Activated naive CD4-positive, alpha-beta T cell treated with anti-CD3 and anti-CD28 coated beads for 36 hours (primary cell): ENCODE measurements at places on chromosomes 12 and 14. TPM values are rescaled to one million over a fixed set of nuclear protein-coding genes. Genes with fewer than 3 reads are reported as not detected.

The MCRS1 gene
- 49.8 TPM for total RNA-seq

The MANSC1 gene
- 3.5 TPM for total RNA-seq

- DNase-seq, result no peak
- H3K4me1 ChIP-seq, result no peaks in the 10 kb centered on the region
- no peaks in the 10 kb centered on the region for H3K27me3 ChIP-seq
- H3K27ac ChIP-seq, result no peak overlapping the region
- no peaks in the 10 kb centered on the region for H3K36me3 ChIP-seq
These were observed 383.7 kb downstream of the ETNK1 start for GRCh38 chr12:23008623-23009022.

DNA sequence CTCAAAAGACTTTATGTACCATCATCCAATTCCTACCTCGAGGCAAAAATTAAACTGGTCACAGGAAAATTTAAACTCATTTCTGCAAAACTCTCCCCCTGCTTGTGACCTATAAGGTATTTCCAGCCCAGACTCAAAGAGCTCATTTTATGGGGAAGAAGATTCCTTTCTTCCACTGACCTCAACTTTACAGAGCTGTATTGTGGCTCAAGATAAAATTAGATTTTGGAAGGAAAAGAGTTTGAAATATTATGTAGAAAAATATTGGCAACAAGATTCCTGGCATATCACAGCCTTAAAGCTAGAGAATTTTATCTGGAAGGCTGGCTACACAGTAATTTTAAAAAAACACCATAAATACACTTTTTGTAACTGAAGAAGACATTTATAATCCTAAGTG lies 91.7 kb downstream of the STXBP6 start:
- DNase-seq, result no peak
- H3K4me3 ChIP-seq, result no peak overlapping the region
- H3K4me1 ChIP-seq, result no peaks in the 10 kb centered on the region
- no peak overlapping the region for H3K27ac ChIP-seq
- H3K27me3 ChIP-seq, result peaks cover 4% of the 10 kb centered on the region

The RNF212B gene
- not detected for total RNA-seq

The CD4 gene
- 155 TPM for total RNA-seq

DNA sequence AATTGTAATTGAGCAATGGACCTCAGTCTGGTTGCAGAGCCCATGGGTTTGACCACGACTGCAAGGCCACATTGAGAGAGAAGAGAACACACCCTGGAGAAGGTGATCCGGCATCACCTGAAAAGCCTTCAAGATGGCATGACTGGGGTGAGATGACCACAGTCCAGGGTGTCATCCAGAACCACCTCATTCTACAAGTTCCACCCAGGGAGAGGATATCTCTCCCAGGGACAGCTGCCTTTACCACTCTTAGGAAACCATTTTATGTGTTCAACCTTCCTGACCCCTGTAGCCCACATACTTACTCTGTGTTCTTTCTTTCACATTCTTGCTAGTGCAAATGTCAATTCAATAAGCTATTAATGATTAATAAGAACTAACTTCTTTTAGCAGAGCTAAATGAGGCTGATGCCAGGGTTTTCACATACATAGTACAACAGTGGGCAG lies 43.4 kb upstream of the CPM start:
- H3K27me3 ChIP-seq, result peaks cover 3% of the 10 kb centered on the region
- no peak for DNase-seq
- H3K4me3 ChIP-seq, result no peak overlapping the region

DNA sequence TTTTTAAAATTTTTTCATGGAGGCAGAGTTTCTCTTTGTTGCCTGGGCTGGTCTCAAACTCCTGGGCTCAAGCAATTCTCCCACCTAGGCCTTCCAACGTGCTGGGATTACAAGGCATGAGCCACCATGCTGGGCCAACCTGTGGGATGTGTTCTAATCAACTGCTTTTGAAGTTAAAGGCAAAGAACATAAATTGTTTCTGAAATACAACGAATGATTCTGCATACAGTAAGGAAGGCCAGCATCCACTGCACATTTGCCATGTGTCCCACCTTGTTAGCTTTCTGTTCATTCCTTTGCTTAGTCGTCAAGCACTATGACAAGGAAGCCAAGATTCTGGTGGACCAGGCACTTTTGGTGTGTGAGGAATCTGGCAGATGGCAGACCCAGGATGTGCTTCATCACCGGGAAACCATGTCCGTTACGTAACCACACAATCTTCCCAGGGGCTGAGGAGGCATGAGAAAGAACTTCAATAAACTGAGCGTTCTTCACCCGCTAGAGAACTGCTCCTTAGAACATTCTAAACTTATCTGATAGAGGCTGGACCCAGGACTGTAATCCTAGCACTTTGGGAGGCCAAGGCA lies 24.5 kb downstream of the MOK start:
- DNase-seq, result no peak
- H3K27me3 ChIP-seq, result no peaks in the 10 kb centered on the region
- H3K27ac ChIP-seq, result no peak overlapping the region
- H3K4me1 ChIP-seq, result peaks cover 3% of the 10 kb centered on the region
- H3K36me3 ChIP-seq, result no peaks in the 10 kb centered on the region
- no peak overlapping the region for H3K4me3 ChIP-seq

DNA sequence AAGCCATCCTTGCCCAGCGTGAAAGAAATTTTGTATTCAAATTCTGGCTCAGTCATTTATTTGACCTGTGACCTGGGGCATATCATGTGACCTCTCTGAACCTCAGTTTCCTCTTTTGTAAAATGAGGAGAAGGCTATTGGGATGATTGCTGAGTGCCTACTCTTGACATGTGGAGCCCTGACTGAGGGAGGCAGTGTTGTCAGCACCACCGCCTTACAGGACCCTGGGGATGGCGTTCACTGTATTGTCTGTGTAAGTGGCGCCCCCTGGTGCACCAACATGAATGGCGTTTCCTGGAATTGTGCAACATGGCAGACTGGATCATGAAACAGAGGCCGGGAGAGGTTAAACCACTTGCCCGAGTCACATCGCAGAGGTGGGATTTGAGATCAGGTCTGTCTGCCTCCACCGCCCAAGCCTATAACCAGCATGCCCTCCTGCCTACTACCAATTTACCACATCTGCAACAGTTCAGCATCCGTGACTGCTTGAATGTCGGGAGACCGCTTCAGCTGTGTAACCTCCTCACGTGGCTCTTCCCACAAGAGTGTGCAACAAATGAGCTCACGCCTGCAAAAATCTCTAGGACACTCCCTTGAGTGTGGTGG lies 20.1 kb upstream of the CCDC63 start:
- peak overlapping the region; percentile 50 for H3K27ac ChIP-seq
- no peaks in the 10 kb centered on the region for H3K36me3 ChIP-seq
- H3K4me1 ChIP-seq, result peaks cover 15% of the 10 kb centered on the region
- no peaks in the 10 kb centered on the region for H3K27me3 ChIP-seq
- H3K4me3 ChIP-seq, result peak overlapping the region; percentile 7
